ENCODE measurements at places on chromosomes 13 and 19. TPM values are rescaled to one million over a fixed set of nuclear protein-coding genes. Genes with fewer than 3 reads are reported as not detected.

Gene CATSPERD
- 0.41 TPM for total RNA-seq

DNA sequence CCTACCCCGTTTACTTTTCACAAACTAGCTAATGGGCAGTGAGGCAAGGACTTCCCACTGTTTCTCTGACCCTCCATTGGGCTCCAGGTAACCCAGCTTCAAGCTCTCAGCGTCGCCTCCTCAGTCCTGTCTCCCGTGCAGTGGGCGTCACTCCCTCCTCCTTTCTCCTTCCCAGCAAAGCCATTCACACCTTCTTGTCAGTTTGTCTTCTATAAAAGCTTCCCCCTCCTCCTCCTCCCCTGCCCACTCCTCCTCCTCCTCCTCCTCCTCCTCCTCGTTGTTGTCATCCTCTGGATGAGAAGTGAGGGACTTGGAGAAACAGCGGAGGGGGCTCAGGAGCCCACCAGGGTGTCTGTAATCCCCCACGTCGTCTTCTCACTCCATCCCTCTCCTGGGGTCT is 1.7 kb upstream of the GALP start:
- no peaks in the 10 kb centered on the region for H3K4me1 ChIP-seq
- no peaks in the 10 kb centered on the region for H3K36me3 ChIP-seq
- H3K27me3 ChIP-seq: peaks cover 23% of the 10 kb centered on the region
- no peak overlapping the region for H3K4me3 ChIP-seq

DNA sequence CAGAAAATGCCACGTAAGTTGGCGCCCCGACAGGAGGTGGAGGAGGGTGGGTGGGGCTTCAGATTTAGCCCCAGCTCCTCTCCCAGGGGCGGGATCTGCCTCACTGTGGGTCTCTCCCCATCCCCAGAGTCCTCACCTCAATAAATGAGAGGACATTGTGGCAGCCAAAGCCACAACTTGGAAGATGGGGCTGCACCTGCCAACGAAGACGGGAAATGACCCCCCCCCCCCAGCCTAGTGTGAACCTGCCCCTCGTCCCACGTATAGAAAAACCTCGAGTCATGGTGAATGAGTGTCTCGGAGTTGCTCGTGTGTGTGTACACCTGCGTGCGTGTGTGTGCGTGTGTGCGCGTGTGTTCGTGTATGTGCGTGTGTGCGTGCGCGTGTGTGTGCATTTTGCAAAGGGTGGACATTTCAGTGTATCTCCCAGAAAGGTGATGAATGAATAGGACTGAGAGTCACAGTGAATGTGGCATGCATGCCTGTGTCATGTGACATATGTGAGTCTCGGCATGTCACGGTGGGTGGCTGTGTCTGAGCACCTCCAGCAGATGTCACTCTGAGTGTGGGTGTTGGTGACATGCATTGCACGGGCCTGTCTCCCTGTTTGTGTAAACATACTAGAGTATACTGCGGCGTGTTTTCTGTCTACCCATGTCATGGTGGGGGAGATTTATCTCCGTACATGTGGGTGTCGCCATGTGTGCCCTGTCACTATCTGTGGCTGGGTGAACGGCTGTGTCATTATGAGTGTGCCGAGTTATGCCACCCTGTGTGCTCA is 1.5 kb upstream of the TRAPPC5 start:
- H3K4me1 ChIP-seq: peaks cover 9% of the 10 kb centered on the region
- peak overlapping the region; percentile 80 for H3K4me3 ChIP-seq
- peak overlapping the region; percentile 38 for H3K27ac ChIP-seq
- peaks cover 4% of the 10 kb centered on the region for H3K36me3 ChIP-seq

Gene ZNF444
- 37.4 TPM for total RNA-seq

DNA sequence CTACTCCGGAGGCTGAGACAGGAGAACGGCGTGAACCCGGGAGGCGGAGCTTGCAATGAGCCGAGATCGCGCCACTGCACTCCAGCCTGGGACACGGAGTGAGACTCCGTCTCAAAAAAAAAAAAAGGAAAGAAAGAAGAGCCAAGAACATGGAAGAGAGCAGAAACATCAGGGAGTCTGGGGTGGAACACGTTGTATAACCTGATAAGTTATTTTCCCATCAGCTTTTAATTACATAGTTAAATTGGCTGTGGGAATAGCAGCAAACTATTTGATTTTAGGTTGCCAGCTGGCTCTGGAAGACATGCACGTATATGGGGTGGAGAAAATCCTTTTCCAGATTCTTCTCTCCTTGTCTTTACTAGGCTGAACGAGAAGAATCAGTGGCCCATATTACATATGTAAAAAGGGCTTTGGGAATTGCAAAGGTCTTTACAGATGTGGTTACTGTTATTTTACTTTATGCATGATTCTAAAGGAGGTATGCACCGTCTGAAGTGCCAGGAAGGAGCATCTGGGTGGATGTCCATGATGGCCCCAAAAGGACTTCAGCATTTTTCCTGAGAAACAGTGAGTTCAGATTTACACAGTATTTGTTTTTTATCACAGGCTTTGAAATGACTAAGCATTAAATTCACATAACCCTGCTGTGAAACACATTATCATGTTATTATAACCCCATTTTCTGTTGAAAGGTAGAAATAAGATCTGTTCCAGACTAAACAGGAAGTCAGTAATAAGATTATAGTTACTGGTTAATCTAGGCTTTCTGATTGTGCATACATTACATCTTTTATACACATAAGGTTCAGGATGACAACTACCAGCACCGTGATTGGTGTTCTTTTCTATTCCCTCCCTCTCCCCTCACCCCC is 4.6 kb upstream of the NAA16 start:
- H3K27ac ChIP-seq: no peak overlapping the region
- H3K27me3 ChIP-seq: no peaks in the 10 kb centered on the region
- no peak for DNase-seq
- no peaks in the 10 kb centered on the region for H3K4me1 ChIP-seq
- no peaks in the 10 kb centered on the region for H3K36me3 ChIP-seq

DNA sequence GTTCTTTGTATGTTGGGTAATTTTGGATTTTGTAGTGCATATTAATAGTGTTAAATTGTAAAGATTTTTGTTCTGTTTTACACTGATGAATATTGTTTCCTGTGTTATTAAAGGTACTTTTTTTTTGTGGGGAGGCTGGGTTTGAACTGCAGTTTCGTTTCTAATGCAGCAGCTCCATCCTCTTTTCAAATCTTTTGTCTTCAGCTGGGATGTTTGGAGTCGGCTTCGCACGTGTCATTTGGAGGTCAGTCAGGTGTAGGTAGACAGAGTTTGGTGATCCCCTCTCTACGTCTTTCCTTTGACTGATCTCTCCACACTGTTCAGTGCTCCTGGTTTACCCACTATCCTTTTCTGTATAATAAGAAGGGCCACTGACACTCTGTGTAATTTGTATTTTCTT is 30.3 kb downstream of the TDRD3 start:
- no peak for DNase-seq
- no peaks in the 10 kb centered on the region for H3K27me3 ChIP-seq
- no peak overlapping the region for H3K4me3 ChIP-seq
- H3K4me1 ChIP-seq: no peaks in the 10 kb centered on the region

DNA sequence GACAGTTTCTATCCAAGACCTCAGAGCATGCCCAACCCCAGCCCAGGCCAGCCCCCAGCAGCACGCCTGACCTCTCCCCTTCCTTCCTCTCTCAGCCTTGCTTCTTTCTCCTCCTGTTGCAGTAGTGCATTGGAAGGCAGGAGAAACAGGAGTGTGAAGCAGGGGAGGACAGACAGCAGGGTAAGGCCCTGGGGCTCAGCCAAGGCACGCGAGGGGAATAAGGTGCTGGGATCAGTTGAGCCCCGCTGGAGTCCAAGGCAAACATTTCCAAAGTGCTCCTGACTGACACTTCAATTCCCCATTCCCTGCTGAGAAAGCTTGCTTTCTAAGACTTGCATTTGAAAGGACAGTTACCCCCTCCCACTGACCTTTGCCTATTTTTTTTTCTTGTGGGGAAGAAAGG is 73.1 kb upstream of the OLFM4 start:
- no peak for DNase-seq
- peaks cover 18% of the 10 kb centered on the region for H3K4me1 ChIP-seq
- H3K27me3 ChIP-seq: peaks cover 5% of the 10 kb centered on the region
- no peak overlapping the region for H3K4me3 ChIP-seq
- no peak overlapping the region for H3K27ac ChIP-seq

DNA sequence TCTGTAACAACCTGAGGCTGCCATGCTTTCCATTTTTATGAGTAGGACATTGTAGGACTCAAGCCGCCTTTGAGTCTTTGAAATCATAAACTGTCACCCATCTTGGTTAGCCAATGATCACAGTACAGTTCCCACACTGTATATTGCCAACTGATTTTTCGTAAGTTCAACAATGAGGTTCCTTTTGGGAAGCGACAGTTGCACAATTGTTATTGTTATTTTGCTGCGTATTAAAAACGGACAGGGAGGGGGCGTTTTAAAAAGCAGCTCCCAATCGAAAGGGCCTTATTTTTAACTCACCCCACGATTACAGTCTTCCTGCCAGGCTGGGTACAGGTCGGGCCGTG is 601 bp downstream of the SLC46A3 start:
- H3K27me3 ChIP-seq: peaks cover 58% of the 10 kb centered on the region
- no peaks in the 10 kb centered on the region for H3K36me3 ChIP-seq
- peak overlapping the region; percentile 95 for H3K4me3 ChIP-seq
- DNase-seq: no peak
- H3K27ac ChIP-seq: peak overlapping the region; percentile 55
- H3K4me1 ChIP-seq: peaks cover 7% of the 10 kb centered on the region

DNA sequence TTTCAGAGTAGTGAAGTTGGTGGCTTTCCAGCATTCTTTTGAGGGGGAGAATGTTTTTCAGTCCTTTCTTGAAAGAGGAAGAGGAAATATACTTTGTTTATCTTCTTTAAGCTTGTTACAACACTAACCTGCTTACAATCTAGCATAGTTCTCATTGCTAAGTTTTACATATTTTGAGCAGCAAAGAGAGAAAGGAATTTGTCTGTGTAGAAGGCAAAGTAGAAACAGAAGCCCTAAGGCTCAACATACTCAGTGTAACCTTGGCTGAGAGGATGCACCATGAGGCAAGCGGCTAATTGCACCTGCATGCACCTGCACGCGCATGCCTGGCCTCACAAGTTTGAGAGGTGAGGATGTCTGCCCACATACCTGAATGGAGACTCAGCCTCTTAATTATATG is 2.2 kb downstream of the FRY start:
- peak overlapping the region; percentile 44 for H3K27ac ChIP-seq
- peaks cover 7% of the 10 kb centered on the region for H3K27me3 ChIP-seq
- H3K4me3 ChIP-seq: no peak overlapping the region
- DNase-seq: no peak
- peaks cover 32% of the 10 kb centered on the region for H3K4me1 ChIP-seq

Gene ZNF154
- 13.2 TPM for total RNA-seq

Gene PNMA8A
- 21.9 TPM for total RNA-seq

DNA sequence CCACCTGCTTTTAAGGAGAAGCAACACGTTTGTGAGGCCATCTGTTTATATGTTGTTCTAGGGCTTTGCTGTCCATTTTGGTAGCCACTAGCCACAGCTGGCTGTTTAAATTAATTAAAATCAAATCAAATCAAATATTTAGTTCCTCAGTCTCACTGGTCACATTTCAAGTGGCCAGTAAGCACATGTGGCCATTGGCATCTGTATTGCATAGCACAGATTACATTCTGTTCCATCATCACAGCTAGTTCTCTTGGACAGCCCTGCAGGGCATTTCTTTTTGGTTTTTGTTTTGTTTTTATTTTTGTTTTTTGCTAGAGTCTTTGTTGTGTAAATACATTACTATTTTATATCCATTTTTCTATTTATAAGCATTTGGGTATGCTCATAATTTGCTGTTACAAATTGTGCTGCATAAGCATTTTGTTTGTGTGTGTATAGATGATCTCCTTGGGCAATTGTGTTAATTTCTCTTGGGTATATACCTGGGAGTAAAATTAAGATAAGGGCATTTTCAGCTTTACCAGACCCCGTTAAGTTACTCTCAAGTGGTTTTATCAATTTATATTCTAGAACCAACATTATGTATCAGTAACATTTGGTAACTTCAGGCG is 31.3 kb downstream of the SAE1 start:
- no peaks in the 10 kb centered on the region for H3K27me3 ChIP-seq
- H3K36me3 ChIP-seq: peaks cover 10% of the 10 kb centered on the region
- no peak for DNase-seq
- H3K4me1 ChIP-seq: peaks cover 18% of the 10 kb centered on the region
- H3K4me3 ChIP-seq: no peak overlapping the region

Gene KLK1
- total RNA-seq: 1.5 TPM

- H3K4me3 ChIP-seq: no peak overlapping the region
- no peaks in the 10 kb centered on the region for H3K4me1 ChIP-seq
Observed at GRCh38 chr13:96821381-96821780, 172.9 kb downstream of the OXGR1 start.

GRCh38 chr19:33670398-33670797 is 48.6 kb downstream of the CHST8 start:
- no peaks in the 10 kb centered on the region for H3K4me1 ChIP-seq
- H3K27ac ChIP-seq: no peak overlapping the region
- H3K27me3 ChIP-seq: peaks cover 42% of the 10 kb centered on the region
- peak; percentile 27 for DNase-seq
- H3K36me3 ChIP-seq: no peaks in the 10 kb centered on the region

DNA sequence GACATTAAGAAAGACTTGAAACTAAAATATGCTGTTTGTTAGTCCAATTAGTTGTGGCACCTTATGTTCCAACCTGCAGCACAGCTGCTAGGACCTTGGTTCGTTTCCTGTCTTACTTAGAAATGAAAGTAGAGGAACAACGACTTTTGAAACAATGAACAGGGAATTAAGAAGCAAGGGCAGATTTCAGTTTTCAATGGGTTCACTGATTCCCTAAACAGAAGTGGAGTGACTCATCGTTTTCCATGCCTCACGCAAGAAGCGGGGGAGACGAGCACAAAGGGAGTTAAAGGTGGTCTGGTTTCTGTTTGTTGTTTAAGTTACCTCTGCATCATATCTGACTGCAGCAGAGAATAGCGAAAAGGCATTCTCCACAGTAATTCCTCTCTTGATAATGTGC is 44.8 kb downstream of the PHF11 start:
- no peak for DNase-seq
- H3K27me3 ChIP-seq: no peaks in the 10 kb centered on the region
- H3K27ac ChIP-seq: no peak overlapping the region
- H3K4me1 ChIP-seq: peaks cover 3% of the 10 kb centered on the region

GRCh38 chr19:10018786-10019185 is 5.5 kb downstream of the RDH8 start:
- DNase-seq: no peak
- H3K27me3 ChIP-seq: peaks cover 28% of the 10 kb centered on the region
- no peak overlapping the region for H3K4me3 ChIP-seq
- H3K36me3 ChIP-seq: no peaks in the 10 kb centered on the region

Gene RDH8
- total RNA-seq: not detected

DNA sequence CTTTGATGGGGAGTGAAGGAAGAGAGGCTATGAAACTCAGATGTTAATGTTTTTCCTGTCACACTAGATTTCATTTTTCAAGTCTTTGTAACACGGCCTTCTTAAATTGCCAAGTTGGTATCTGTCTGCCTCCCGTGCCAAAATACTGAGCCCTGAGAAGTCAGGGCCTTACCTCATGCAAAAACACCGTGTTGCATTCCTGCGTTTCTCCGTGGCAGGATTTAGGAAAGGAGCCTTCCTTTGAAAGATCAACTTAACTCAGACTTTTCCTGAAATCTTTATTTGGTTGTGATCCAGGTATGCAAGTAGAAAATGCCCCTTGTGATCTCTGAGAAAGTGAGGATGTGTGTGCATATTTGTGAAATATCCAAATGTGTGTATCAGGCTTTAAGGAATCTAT is 1291.0 kb upstream of the SLC10A2 start:
- no peak overlapping the region for H3K27ac ChIP-seq
- peaks cover 12% of the 10 kb centered on the region for H3K4me1 ChIP-seq
- no peak for DNase-seq
- no peaks in the 10 kb centered on the region for H3K27me3 ChIP-seq
- no peak overlapping the region for H3K4me3 ChIP-seq

Gene FSD1
- total RNA-seq: 26.3 TPM

- H3K27me3 ChIP-seq: no peaks in the 10 kb centered on the region
- H3K27ac ChIP-seq: peak overlapping the region; percentile 68
- no peak for DNase-seq
- H3K36me3 ChIP-seq: no peaks in the 10 kb centered on the region
- H3K4me1 ChIP-seq: peaks cover 4% of the 10 kb centered on the region
Observed at GRCh38 chr19:9835507-9835949, 410 bp downstream of the PIN1 start.

Data from type B pancreatic cell (in vitro differentiated cells).